Activated CD4-positive, alpha-beta memory T cell treated with anti-CD3 and anti-CD28 coated beads for 36 hours (primary cell): ENCODE measurements at places on chromosomes 2 and 18. TPM values are rescaled to one million over a fixed set of nuclear protein-coding genes. Genes with fewer than 3 reads are reported as not detected.

GRCh38 chr2:121635371-121635770 is 13.9 kb downstream of the CLASP1 start:
- DNase-seq: no peak

Gene POMC
- total RNA-seq: 3.8 TPM

Gene HOXD12
- total RNA-seq: not detected

- no peak for DNase-seq
Measured at GRCh38 chr2:181764095-181764963, 84.0 kb upstream of the NEUROD1 start.

GRCh38 chr18:12637901-12638643 is 19.8 kb downstream of the SPIRE1 start:
- DNase-seq: no peak

DNA sequence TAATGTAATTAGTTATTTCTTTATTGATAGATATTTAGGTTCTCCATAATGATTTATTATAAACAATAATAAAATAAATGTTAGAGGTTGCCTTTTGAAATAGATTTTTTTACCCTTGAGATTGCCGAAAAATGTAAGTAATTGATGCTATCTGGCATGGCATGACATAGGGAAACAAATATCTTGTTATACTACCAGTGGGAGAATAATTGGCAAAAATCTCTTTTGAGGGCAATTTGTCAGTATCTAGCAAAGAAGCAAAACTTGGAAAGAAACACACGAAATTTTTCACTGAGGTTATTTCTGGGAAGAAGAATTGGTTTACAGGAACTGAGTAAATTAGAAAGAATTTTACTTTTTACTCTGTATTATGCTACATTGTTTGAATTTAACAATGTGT is 547.2 kb upstream of the SETBP1 start:
- DNase-seq: no peak

Gene ACKR3
- 1.2 TPM for total RNA-seq

DNA sequence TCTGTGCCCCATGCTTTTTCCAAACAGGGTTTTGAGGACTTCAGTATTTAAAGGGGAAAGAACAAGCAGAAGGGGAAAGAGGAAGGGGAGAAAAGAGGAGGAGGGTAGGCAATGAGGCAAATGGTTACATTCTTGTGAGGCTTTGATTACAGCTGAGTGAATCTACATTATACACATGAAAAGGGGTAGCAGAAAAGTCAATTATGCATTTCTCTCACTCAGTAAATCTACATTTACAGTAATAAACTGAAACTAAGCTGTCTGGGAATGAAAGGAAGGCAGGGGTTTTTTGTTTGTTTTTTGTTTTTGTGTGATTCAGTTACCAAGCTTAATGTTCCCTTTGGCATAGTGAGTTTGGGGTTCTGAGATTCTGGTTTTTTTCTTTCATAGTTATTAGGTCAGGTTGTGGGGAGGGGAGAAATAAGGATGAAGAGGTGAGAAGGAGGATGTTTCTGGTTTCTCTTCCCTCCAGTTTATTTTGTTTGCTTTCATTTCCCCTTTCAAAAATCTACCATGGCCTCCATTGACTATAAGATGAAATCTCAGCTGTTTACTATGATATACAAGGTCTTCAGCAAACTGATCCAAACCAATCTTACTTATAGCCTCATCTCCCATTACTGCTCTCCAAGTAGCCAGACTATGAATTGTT is 18.7 kb downstream of the C18orf63 start:
- DNase-seq: no peak

DNA sequence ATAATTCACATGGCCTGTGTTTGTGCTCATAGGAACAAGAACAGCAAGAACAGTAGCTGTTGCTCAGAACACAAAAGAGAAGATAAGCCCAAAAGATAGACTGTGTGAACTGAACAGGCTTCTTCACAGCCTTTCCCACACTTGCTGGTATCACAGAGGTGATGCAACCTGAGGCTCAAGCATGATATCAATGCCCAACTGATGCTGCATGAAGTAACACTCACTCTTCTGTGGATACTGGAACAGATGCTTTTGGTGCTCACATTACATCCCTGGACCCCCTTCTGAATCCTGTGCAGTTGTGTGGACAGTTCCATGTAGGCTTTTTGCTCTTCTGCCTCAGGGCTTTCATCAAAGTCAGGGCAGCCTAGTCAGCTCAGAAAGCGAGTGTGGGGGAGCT is 88.4 kb upstream of the RND3 start:
- DNase-seq: no peak

GRCh38 chr18:62396967-62397366 is 71.9 kb downstream of the TNFRSF11A start:
- DNase-seq: no peak

Gene TMEM185B
- total RNA-seq: 19.7 TPM

Gene PROM2
- total RNA-seq: 0.48 TPM

Gene SH3RF3
- total RNA-seq: 0.33 TPM

DNA sequence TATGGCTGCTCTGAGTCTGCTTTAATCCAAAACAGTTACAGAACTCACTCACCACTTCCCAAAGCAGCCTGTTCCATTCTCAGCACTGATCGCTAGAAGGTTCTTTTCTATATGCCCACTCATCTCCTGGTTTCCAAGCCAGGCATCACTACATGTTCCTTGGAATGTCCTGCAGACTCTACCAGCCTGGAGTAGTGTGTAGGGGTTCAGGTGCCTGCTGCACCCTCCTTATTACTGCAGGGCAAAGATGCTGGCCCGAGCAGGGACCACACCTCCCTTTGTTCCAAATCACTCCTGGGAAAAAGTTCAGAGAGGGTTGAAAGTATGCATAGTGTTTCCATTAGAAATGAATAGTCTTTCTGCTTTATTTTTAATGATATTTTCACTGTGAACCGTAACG is 196.6 kb downstream of the SH3RF3 start:
- no peak for DNase-seq

DNA sequence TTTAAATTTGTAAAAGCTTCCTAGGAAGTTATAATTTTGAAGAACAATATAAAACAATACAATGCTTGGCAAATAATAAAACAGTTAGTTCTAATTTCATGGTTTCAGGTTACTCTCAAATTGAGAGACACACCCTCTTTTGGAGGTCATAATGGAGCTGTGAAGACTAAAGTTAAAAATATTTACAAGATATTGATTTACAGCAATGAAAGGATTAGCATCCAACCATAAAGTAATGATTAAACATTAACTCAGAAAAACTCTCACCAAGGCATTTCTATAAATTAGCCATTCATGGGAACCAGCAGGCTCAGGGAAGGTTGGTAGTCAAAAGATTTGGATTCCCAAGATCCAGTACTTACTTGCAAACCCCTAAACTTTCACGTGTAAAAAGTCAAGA is 6.4 kb downstream of the DPP4 start:
- no peak for DNase-seq

DNA sequence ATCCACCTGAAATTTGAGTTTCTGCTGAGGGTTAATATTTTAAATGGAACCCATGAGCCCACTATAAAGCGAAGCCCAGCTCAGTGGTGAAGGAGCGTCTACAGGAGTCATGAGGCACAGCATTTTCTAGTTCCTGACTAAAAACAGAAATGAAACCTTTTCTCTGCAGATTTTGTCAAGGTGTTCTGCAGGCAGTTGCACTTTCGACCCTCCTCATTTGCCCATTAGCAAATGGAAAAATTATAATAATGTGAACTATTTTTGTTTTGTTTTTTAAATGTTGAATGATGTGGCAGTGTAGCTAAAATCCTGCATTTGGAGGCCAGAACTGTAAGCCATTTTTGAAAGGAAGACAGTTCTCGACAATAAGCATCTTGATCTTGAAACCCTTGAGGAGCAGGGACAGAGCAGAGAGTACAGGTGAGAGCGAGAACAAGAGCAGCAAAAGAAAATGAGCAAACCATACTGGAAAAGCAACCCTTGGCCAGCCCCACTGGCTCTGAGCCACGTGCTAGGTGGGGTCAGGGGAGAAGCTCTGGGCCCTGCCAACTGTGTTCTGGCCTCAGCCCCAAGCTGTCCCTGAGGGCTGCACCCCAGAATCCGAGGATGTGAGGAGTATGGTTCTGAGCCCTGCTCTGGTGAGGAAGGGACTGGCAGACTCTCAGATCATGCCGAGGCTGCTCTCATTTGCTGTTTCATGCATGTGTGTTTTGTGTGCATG is 26.4 kb upstream of the COPS8 start:
- DNase-seq: peak; percentile 31

Gene TRIM43
- total RNA-seq: not detected

DNA sequence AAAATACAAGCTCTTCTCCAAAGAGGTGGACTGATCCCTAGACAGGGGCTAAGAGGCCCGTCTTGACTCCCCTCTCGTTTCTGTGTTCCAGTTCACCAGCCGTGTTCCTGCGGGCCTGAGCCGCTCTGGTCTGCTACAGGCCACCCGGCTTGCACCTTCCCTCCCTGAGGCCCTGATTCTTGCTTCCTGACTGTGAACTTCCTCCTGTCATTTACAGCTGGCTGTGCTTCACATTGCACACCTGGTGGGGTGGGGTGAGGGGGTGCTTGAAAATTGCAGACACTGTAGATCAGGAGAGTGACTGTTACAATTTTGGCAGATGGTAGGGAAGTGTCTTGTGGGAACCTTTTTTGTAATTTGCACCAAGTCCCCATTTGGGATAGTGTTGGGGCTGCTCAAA is 64.4 kb downstream of the TSN start:
- no peak for DNase-seq

- DNase-seq: no peak
Measured at GRCh38 chr2:3656762-3657721, 958 bp upstream of the ALLC start.

DNA sequence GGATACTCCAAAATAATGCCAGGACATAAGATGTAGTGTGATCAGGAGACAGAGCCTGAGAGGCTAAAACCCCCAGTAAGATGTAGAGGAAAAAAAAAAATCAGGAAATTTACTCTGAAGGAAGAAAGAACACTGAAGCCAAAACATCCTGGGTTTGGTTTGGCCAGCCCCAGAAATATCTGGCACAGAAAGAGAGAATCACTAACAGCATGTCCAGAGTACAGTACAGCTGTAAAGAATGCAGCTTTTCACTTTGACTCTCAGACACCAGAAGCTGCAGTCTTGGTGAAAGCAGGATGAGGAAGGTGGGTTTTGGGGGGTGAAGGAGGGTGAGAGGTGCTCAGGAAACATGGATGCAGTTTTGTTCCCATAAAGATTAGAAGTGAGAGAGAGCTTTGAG is 1577.7 kb upstream of the ACVR2A start:
- no peak for DNase-seq

Gene LINC00305
- total RNA-seq: not detected

Gene PTRHD1
- total RNA-seq: 20.3 TPM

- no peak for DNase-seq
Measured at GRCh38 chr2:28627722-28628480, 123.7 kb upstream of the PPP1CB start.

GRCh38 chr18:23864624-23865023 is 149.9 kb upstream of the TTC39C start:
- peak; percentile 49 for DNase-seq

DNA sequence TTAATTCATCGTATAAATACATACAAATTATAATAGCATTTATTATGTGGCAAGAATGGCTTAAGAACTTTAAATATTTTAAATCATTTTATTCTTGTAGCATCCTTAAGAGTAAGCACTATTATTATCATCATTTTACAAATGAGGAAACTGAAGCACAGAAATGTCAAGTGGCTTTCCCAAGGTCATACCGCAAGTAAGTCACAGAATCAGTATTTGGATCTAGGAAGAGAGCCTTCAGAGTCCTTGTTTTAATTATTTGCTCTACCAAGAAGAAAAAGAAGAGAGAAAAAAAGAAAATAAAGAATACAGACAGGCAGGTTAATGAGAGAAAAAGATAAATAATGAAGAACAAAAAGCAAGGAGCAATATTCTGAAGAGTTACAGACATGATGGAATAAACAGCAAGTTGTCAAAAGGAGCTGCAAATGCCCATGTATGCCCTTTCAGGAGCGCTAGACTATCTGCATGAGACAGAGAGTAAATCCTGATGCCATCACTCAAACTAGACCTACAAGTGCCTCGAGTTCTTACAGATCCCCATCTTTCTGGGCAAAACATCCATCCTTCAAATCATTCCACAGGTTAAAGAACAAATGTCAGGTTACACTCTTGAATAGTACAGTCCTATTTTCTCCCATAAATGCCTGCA is 57.8 kb upstream of the ETAA1 start:
- no peak for DNase-seq

GRCh38 chr2:160257041-160257742 is 57.1 kb upstream of the ITGB6 start:
- no peak for DNase-seq

GRCh38 chr18:8116341-8117005 is 492.8 kb upstream of the RAB12 start:
- DNase-seq: no peak

DNA sequence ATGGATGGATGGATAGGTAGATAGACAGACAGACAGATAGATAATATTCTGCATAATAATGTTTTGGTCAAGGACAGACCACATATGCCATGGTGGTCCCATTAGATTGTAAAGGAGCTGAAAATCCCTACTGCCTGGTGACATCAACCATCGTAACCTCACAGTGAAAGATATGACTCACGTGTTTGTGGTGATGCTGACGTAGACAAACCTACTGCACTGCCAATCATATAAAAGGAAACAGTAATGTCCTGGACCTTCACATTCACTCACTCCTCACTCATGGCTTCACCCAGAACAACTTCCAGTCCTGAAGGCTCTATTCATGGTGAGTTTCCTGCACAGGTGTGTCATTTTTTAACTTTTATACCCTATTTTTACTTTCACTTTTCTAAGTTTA is 202.9 kb upstream of the TPO start:
- no peak for DNase-seq

DNA sequence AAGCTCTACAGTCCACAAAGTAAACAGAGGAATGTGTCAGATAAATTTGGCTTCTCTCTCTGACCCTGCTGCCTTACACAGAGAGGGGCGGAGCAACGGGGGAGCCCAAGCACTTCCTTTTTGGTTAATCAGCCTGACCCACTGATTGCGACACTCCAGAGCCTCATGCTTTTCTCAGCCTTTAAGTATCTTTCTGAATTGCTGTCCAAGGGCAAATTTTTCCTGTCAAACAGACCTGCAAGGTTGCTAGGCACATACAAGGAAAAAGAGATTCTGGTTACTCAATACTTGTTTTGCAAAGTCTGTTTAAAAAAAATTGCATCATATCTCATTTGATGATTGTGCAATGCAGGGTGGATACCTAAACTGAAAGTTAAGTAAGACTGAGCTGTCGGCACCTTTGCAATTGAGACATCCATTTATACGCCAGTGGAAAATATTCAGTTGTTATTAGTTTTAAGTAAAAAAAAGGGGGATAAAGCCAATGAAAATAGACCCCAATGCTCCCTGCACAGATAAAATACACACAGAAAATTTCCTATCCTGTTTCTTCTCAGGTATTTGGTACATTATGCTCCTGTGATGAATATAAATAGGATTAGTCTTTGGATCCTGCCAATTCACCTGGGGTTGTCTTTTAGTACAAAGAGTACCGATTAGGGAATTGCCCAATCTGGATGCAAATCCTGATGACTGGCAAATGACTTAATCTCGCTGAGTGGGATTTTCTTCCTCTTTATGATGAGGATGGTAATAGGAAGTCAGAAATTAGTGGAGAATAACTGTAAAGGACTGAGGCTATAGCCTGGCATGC is 260.2 kb upstream of the TRIB2 start:
- DNase-seq: peak; percentile 79

- DNase-seq: no peak
Measured at GRCh38 chr2:160469621-160470204, 23.9 kb downstream of the RBMS1 start.
